ENCODE measurements at places on chromosomes 3 and 15. TPM values are rescaled to one million over a fixed set of nuclear protein-coding genes. Genes with fewer than 3 reads are reported as not detected.

EPHB1 gene
- total RNA-seq: 1.2 TPM

KNL1 gene
- 69.0 TPM for total RNA-seq

ARNT2 gene
- total RNA-seq: not detected

ZMYND10 gene
- total RNA-seq: 3.5 TPM

RAD51 gene
- 59.9 TPM for total RNA-seq

STAC gene
- total RNA-seq: 0.15 TPM

MESD gene
- 34.3 TPM for total RNA-seq

SLC6A11 gene
- total RNA-seq: not detected

TGM5 gene
- not detected for total RNA-seq

SEMA4B gene
- total RNA-seq: 26.7 TPM

PLSCR5 gene
- total RNA-seq: not detected

ROPN1 gene
- total RNA-seq: not detected

All from activated CD4-positive, alpha-beta T cell treated with anti-CD3 and anti-CD28 coated beads, Interleukin-2, amount 10 ng/mL, durations not matched to agents 7 days and 5 days (primary cell).